Caki2 (cell line): ENCODE measurements at places on chromosomes 6 and 20. TPM values are rescaled to one million over a fixed set of nuclear protein-coding genes. Genes with fewer than 3 reads are reported as not detected.

The GNMT gene
- 1.5 TPM in 1 of 2 replicates, not detected in the other for total RNA-seq

The ZBTB2 gene
- total RNA-seq: 12.5 and 18.2 TPM in 2 replicates

The PRIM2 gene
- 78.5 and 81.3 TPM in 2 replicates for total RNA-seq

The ANGPT4 gene
- total RNA-seq: 0.09 TPM in 1 of 2 replicates, not detected in the other

The CGA gene
- not detected in 2 replicates for total RNA-seq

DNA sequence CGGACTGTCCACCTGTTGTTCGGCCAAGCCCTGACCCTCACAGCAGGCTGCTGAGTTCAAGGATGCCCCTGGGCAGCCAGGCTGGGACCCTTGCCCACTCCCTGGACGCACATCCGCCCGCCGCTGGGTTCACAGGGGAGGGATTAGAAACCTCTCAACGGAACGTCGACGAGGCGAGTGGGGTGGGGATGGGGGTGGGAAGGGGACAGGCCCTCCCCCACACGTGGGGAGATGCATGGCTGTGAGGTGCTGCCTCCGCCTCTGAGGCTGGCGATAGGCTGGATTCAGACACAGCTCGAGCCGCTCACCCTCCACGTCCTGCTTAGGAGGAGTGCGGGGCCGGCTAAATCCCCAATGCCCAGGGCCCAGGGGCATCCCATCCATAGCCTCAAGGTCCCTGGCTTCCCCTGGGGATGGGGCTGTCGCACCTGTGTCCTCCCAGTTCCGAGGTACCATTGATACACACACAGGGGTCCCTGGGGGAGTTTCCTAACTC is 90.6 kb upstream of the BHLHE23 start:
- no peak for DNase-seq

GRCh38 chr6:12203001-12203400 is 87.2 kb upstream of the EDN1 start:
- peak; percentile 97 for DNase-seq

DNA sequence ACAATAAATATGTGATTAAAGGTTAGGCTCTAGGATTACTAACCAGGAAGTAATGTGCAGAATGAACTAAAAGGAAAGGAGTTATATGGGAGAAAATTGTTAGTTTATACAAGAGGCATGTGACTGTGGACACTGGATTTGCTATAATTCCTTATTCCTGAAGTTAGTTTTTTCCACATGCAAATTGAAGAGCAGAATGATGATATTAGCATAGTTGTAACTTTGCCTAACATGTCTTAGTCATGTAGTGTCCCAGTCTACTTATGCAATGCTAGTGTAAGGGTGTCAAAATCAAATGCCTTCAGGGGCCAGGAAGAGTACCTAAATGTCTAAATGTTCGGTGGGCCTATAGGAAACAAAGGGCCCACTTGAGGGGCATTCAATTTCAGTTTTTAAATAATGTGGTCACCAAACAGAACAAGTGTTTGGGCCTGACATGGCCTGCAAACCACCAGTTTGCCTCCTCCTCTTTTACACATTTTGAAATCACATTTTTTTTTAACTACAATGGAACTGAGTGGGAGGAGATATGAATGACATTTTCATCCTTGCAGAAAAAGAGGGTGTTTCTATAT is 28.0 kb upstream of the CEP85L start:
- no peak for DNase-seq

DNA sequence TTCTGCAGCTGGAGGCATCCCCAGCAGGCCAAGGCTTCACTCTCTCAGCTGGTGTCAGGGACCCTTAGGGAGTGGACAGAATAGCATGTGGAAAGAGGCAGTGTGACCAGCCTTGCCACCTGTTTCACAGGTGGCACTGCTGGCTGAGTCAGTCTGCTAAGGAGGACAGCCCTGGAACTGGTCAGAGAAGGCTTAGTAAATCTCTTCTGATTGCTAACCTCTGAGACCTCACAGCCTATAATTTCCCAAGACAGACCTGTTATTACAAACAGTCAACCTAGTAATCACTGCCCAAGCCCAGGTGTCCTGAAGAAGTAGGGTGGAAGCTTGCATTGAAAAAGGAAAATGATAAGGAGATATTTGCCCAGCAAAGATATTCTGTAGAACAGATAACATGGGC is 26.4 kb upstream of the PAQR8 start:
- DNase-seq: no peak

DNA sequence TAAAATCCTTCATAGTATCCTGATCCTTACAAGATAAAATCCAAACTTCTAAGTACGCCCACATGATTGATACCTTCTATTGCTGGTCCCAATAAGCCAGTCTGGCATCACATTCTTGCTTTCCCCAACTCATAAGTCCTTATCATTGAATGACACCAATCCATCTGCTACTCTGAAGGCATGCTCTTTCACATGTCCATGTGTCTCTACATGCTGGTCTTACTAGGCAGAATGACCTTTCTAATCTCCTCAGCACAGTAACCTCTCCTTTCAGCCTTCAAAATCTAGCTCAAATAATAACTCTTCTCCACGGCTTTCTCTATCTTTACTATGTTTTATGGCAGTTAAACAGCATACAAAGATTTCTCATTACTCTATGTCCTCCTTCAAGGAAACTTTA is 71.1 kb downstream of the ASCC3 start:
- DNase-seq: no peak

GRCh38 chr6:20846602-20847028 is 312.4 kb downstream of the CDKAL1 start:
- DNase-seq: no peak

DNA sequence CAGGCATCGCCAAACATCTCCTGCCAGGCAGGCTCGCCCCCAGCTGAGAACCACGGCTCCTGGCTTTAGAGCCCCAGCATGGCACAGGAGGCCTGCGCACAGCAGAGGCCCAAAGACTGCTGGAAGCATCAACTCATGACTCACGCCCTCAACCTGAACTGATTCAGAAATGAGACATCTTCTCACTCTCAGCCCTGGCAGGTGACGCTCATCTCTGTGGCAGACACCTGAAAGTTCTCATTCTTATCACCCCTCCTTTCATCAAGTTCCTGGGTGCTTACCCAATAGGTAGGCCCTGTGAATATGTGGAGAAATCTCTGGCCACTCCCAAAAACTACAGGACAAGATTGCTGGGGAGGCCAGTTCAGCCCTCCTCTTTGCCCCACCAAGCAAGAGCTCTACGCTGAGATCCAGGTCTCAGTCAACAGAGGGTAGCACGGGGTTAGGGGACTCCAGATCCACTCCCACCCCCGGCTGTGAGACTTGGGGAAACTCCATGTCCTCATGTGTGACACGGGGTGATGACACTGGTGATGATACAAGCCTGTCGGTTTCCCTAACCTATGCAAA is 11.3 kb downstream of the NFATC2 start:
- no peak for DNase-seq

DNA sequence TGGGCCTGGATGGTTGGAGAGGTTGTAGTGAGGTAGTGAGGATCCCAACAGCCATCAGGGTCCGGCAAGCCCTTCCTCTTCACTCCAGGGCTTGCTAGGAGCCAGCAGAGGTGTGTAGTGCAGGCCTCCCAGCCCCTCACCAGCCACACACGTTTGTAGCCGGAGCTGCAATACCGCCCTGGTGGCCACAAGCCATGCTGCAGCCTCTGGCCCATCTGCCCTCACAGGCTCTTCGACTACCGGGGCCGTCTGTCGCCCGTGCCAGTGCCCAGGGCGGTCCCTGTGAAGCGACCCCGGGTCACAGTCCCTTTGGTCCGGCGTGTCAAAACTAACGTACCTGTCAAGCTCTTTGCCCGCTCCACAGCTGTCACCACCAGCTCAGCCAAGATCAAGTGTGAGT is 36.4 kb downstream of the EIF2S2 start:
- DNase-seq: no peak

GRCh38 chr20:63254606-63255384 is 532 bp upstream of the NKAIN4 start:
- no peak for DNase-seq

- DNase-seq: no peak
These were observed 45.9 kb upstream of the PLN start for GRCh38 chr6:118502169-118502568.

DNA sequence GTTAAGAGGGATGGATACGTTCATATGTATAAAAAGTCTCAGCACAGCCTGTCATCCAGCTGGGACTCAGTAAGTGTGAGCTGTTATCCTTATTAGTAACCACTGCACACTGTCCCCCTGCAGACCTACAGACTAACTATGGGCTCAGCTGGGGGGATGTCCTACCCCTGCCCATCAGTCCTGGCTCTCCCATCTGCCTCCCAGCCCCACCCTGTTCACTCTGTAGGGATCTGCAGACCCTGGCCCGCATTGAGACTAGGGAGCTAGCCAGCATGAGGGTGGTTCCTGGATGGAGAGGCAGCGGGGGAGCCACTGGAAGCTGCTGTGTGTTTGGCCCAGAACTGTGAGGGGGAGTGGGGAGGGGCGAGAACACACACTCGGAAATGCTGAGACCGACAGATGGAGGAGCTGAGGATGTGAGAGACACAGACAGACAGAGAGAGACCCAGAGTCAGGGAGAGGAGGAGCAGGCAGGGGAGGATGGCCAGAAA is 17.1 kb downstream of the XKR7 start:
- no peak for DNase-seq
